Esophagus squamous epithelium (tissue), 5 donors: ENCODE measurements at places on chromosomes 5 and 9.

- H3K36me3 ChIP-seq, result no peaks in the 10 kb centered on the region
- H3K27ac ChIP-seq, result no peak overlapping the region
- H3K4me1 ChIP-seq, result no peaks in the 10 kb centered on the region
- H3K27me3 ChIP-seq, result no peaks in the 10 kb centered on the region
- no peak for DNase-seq
Measured at GRCh38 chr5:68739752-68740151, 354.1 kb upstream of the SLC30A5 start.

GRCh38 chr5:5605170-5605764 is 182.8 kb downstream of the ICE1 start:
- no peaks in the 10 kb centered on the region for H3K27me3 ChIP-seq
- no peaks in the 10 kb centered on the region for H3K36me3 ChIP-seq
- no peak overlapping the region for H3K4me3 ChIP-seq

GRCh38 chr9:94906713-94907112 is 180.2 kb downstream of the AOPEP start:
- H3K4me1 ChIP-seq, result peaks cover 59% of the 10 kb centered on the region
- H3K27ac ChIP-seq, result no peak overlapping the region

GRCh38 chr9:99466104-99466503 is 244.0 kb downstream of the SEC61B start:
- H3K4me3 ChIP-seq, result no peak overlapping the region
- DNase-seq, result no peak
- H3K4me1 ChIP-seq, result peaks cover 13% of the 10 kb centered on the region
- H3K36me3 ChIP-seq, result no peaks in the 10 kb centered on the region
- no peak overlapping the region for H3K27ac ChIP-seq

DNA sequence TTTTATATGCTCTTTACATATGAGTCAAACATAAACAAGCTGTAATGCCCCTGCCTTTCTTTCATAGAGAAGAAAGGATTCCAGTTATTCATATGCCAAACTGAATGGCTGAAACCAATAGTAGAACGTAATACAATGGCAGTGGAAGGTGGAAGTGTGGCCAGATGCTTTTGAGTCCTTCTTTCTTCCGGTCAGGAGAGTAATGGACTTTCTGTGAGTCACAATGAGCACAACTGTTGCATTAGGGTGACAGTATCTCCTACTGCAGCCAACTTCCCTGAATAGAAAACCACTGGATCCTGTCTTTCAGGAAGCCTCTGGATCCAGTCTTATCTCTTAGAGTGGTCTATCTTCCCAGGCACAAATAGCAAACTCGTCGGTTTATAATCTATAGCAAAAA is 855.2 kb downstream of the MAT2B start:
- DNase-seq, result no peak
- no peak overlapping the region for H3K27ac ChIP-seq
- H3K4me1 ChIP-seq, result no peaks in the 10 kb centered on the region
- H3K27me3 ChIP-seq, result no peaks in the 10 kb centered on the region

- H3K4me1 ChIP-seq, result no peaks in the 10 kb centered on the region
- no peaks in the 10 kb centered on the region for H3K36me3 ChIP-seq
- DNase-seq, result no peak
- H3K27ac ChIP-seq, result no peak overlapping the region
- H3K27me3 ChIP-seq, result no peaks in the 10 kb centered on the region
- H3K4me3 ChIP-seq, result no peak overlapping the region
Measured at GRCh38 chr5:35821513-35821912, 35.2 kb upstream of the IL7R start.

DNA sequence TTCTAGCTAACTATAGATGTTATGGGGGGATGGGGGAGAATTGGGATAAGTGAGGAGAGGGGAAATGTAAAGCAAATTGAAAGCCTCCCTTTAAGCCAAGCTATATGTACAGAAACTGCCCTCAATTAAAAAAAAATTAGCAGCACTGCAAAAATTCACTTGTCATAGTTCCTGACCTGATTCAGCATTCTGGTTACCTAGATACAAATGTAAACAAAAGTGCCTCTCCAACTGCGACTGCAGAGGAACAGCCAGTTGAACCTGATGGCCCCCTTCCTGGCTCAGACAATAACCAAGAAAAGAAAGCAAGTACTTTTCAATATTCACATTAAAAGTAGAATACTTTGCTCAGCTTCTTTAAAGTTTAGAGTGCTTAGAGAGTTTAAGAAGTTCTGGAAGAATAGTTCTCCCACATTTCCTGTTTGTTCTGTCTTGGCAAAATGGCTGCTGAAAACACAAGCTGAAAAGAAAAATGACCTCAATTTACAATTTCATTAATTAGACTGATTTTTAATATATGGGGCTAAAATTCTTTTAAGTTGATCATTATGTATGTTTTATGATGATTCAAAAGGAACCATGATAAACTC is 1.5 kb downstream of the FAM81B start:
- DNase-seq, result no peak
- no peaks in the 10 kb centered on the region for H3K4me1 ChIP-seq
- no peaks in the 10 kb centered on the region for H3K36me3 ChIP-seq

GRCh38 chr5:18798058-18798457 is 1163.8 kb downstream of the TAF11L14 start:
- no peaks in the 10 kb centered on the region for H3K27me3 ChIP-seq
- DNase-seq, result no peak
- H3K36me3 ChIP-seq, result no peaks in the 10 kb centered on the region
- H3K4me3 ChIP-seq, result no peak overlapping the region

DNA sequence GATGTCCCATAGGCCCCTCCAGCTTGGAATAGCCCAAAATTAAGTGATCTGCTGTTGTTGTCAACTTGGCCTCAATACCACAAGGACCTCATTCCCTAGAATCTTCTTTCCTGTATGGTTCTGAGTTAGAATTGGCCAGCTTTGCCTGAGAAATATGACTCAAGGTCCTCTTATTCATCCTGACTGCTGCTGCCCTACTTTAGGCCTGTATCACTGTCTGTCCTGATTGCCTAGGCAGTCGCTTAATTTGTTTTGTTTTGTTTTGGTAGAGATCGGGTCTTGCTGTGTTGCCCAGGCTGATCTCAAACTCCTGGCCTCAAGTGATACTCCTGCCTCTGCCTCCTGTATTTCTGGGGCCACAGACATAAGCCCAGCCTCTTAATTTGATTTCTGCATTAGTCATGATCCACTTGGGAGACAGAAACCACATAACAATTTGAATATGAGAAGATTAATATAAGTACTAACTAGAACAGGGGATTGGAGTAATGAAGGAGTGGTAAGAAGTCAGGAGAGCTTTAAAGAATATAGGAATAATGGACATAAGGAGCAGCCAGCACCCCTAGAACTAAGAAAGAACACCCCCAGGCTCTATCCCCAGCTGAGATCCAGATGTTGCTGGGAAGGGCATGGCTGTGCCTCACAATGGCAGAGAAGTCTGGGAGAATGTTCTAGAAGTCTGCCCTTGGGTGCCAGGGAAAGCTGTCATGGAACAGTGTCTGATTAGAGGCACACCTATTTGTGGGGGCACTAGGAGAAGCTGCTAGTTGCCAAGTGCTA is 4.6 kb downstream of the TEX53 start:
- no peak overlapping the region for H3K4me3 ChIP-seq
- no peaks in the 10 kb centered on the region for H3K4me1 ChIP-seq
- no peaks in the 10 kb centered on the region for H3K36me3 ChIP-seq
- H3K27ac ChIP-seq, result no peak overlapping the region
- H3K27me3 ChIP-seq, result no peaks in the 10 kb centered on the region

DNA sequence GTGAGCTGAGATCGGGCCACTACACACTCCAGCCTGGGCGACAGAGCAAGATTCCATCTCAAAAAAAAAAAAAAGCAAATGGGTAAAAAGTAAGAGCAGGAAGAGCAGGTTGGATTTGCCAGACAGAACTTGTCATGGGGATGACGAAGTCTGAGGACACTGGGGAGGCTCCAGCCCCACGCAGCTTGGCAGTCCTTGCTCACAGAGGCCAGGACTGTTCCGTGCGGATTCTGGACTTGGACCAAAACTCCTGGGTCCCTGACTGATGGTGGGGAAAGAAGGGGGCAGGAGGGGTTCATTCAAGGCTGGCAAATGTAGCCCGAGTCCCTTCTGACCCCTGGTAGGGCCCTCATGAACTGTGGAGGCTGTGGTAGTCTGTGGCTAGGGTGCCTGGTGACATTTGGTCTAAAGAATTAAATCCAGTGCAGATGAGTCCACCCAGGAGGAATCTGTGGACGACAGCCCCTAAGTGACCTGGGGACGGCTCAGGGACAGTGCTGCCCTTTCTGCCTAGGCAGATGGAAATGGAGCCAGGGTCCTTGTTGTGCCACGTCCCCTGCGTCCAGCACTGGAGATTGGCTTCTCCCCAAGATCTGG is 3.1 kb downstream of the FGD3 start:
- H3K4me3 ChIP-seq, result no peak overlapping the region
- no peaks in the 10 kb centered on the region for H3K27me3 ChIP-seq
- H3K27ac ChIP-seq, result peak overlapping the region; percentile 59
- no peak for DNase-seq

DNA sequence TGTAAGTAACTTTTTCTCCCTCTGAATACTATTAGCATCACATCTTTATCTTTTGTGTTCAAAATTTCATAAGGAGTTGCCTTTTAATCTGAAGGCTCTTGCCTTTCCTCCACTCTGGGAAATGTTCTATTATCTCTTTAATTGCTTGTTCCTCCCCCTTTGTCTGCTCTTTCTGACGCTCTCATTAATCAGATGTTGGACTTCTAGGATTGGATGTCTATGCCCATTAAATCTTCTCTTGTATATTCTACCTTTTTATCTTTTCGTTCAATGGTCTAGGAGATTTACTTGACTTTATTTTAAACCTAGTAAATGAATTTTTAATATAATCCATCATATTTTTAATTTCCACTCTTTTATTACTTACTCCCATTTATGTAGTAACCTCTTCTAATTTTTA is 76.7 kb downstream of the MARCHF3 start:
- no peaks in the 10 kb centered on the region for H3K27me3 ChIP-seq
- no peaks in the 10 kb centered on the region for H3K4me1 ChIP-seq
- H3K27ac ChIP-seq, result no peak overlapping the region
- no peak for DNase-seq

- DNase-seq, result no peak
- H3K36me3 ChIP-seq, result no peaks in the 10 kb centered on the region
- H3K27me3 ChIP-seq, result no peaks in the 10 kb centered on the region
- H3K4me3 ChIP-seq, result no peak overlapping the region
- H3K4me1 ChIP-seq, result no peaks in the 10 kb centered on the region
Measured at GRCh38 chr5:51468196-51468595, 84.9 kb downstream of the ISL1 start.

- H3K27me3 ChIP-seq, result no peaks in the 10 kb centered on the region
- peaks cover 9% of the 10 kb centered on the region for H3K4me1 ChIP-seq
- H3K4me3 ChIP-seq, result no peak overlapping the region
- no peaks in the 10 kb centered on the region for H3K36me3 ChIP-seq
- H3K27ac ChIP-seq, result no peak overlapping the region
- DNase-seq, result no peak
Measured at GRCh38 chr9:135275571-135276289, 188.3 kb downstream of the OLFM1 start.

- no peak for DNase-seq
- H3K27me3 ChIP-seq, result no peaks in the 10 kb centered on the region
- H3K4me3 ChIP-seq, result no peak overlapping the region
- no peaks in the 10 kb centered on the region for H3K36me3 ChIP-seq
- H3K4me1 ChIP-seq, result no peaks in the 10 kb centered on the region
- no peak overlapping the region for H3K27ac ChIP-seq
Measured at GRCh38 chr5:35860686-35861085, 4.0 kb downstream of the IL7R start.

DNA sequence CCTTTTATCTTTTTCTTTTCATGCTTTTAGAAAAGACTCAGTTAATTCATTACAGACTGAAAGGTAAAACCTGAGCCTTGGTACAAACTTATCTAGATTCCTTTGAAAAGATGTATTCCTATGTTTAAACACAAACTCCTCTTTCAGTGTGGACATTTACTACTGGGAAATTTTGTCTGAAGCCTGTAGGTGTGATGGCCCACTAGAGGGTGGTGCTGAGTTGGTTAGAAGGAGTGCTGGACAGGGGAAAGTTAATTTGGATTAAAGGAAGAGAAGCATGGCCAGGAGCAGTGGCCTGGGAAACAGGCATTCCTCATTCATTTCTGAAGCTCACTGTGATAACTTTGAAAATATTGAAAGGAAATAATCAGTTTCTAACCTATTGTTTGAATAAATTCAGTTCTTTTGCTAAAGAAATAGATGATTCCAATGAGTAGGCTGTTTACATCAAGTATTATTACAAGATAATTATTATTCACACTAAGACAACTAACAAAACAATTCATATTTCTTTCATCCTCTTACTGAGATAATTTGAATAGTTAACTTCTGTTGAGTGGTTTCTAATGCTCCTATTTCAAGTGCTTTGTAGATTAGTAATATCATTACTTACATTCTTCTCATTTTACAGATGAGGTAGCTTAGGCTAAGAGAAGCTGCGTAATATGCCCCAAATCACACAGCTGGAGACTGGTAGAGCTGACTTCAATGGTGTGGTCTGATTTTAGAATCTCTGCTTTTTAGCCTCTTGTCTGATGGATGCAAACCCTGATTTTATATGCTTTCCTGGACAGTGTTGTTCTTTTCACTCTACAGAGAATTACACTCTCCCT is 150.9 kb downstream of the ADGRV1 start:
- H3K36me3 ChIP-seq, result no peaks in the 10 kb centered on the region
- H3K27me3 ChIP-seq, result no peaks in the 10 kb centered on the region
- no peak overlapping the region for H3K4me3 ChIP-seq
- H3K27ac ChIP-seq, result no peak overlapping the region
- DNase-seq, result no peak

DNA sequence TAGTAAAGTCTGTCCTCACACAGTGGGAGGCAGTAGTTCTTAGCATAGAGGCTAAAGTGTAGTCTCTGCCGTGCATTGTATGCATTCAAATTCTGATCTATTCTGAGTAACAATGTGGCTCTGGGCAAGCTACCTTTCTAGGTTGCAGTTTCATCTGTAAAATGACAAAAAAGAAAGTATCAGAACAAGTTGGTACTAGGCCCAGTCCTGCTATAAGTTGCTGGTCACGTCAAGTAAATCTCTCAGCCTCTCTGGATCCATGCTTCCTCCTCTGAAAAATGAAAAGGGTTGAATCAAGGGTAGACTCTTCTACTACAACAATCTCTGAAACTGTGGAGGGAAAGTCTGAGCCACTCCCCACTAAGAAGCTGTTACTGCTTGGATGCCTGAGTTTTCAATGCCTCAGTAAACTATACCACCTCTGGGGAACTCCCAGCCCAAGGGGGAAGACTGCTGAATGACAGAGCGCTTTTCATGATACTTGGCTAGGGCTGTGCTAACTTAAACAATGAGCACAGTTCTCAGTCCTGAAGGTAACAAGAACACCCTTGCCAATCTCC is 34.5 kb upstream of the SPARC start:
- H3K27me3 ChIP-seq, result no peaks in the 10 kb centered on the region
- no peak overlapping the region for H3K27ac ChIP-seq
